ENCODE measurements at places on chromosomes 16 and 17. TPM values are rescaled to one million over a fixed set of nuclear protein-coding genes. Genes with fewer than 3 reads are reported as not detected.

DNA sequence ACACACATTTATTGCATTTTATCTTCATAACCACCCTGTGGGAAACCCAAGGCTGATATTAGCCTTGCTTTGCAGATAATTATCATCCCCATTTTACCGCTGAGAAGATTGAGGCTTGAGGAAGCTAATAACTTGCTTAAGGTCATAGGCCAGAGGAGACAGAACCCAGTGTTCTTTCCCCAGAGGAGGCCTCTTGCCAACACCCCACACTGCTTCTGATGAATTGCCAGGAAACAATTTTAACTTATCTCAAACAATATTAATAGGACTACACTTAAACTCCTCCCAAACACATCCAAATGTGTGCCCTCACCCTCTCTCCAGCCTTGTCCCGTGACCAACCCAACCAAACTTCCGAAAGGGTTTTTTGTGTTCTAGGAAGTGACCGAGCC is 2.1 kb upstream of the SPG7 start:
- no peak for DNase-seq

DNA sequence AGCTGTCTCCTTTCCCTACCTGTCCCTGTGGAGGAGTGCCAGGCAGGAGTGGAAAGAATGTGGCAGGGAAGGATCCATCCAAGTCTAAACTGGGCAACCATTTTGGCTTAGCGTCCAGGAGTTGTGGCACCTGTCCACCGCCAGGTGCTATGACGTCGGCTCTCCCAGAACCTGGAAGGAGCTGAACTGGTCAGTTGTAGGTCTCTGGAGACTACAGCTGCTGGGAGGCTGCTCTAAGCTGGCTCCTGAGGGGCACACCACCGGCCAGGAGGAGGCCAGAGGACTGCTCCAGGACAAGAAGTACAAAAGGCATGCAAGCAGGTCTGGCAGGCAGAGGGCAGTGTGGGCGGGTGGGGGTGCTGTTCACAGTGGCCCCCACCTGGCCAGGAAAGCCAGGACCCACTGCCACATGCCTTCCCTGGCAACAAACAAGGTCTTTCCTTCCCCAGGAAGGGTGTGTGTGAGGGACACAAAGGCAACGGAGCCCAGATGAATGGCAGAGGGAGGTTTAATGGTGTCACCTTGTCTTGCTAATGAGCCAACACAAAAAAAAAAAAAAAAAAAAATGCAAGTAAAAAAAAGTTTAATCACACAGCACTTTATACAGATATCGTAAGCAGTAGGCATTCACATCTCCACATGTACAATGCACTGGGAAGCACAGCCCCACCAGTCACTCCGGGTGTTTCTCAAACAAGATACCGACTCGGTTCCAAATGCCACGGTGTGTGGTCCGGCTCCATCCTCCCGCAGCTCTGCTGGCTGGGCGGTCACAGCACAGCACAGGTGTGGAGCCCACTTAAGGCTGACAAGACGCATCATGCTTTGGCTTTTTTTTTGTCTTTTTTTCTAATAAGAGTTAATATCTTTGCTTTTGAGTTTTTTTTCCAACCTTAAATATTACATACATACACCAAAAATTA is 4.8 kb downstream of the SPHK1 start:
- no peak for DNase-seq

DNA sequence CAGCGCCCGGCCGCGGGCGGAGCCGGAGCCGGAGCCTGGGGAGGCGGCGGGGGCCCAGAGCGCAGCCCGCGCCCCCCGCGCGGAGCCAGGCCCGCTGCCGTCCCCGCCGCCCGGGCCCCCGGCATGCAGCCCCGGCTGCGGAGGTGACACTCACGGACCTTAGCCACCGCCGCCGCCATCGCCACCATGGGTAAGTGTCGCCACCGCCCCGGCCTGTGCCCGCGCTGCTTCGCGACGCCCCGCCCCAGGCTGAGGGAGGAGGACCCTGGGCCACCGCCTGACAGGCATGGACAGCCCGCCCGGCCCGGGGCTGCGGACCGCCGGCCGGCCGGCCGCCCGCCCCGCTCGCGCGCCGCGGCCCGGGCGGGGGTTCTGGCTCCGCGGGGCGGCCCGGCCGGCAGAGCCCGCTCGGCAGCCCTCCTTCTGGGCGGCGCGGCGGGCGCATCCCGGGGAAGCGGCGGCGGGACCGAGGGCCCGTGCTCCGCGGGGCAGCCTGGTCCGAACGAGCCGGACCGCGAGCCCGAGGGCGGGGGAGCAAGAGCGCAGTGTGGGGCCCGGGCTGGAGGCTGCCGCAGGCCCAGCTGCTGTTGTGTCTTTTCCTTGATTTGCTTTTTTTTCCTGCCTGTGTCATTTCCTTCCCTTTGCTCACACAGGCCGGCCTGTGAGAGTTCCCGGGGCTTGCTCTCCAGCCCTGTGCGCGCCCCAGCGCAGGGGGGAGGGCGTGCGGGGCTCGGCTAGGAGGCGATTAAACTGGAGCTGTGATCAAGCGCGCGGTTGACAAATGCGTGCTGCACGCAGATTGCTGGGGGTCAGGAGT is 565 bp downstream of the MAP3K3 start:
- DNase-seq: peak; percentile 75

- DNase-seq: peak; percentile 88
These were observed 19.3 kb upstream of the ADGRG3 start for GRCh38 chr16:57648581-57649442.

GRCh38 chr17:43669971-43670644 is 8.4 kb upstream of the MEOX1 start:
- DNase-seq: no peak

DNA sequence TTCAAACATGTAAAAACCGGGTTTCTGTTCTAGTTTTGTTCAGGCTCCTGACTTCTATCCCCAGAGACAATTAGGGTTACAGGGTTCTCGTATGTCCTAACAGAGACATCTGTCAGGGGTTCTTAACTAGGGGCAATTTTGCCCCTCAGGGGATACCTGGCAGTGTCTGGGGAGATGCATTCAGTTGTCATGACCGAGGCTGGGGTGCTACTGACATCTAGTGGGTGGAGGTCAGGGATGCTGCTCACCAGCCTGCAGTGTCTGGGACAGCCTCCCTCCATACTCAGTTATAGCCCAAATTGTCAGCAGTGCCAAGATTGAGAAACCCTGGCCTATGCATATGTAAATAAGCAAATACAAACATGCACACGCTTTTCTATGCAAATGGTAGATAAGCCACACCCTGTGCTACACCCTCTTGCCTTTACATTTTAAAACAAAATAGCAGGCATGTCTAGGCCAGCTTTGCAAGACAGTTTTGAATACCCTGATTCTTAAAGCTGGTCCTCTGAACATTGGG is 37.4 kb downstream of the CLEC16A start:
- no peak for DNase-seq

DNA sequence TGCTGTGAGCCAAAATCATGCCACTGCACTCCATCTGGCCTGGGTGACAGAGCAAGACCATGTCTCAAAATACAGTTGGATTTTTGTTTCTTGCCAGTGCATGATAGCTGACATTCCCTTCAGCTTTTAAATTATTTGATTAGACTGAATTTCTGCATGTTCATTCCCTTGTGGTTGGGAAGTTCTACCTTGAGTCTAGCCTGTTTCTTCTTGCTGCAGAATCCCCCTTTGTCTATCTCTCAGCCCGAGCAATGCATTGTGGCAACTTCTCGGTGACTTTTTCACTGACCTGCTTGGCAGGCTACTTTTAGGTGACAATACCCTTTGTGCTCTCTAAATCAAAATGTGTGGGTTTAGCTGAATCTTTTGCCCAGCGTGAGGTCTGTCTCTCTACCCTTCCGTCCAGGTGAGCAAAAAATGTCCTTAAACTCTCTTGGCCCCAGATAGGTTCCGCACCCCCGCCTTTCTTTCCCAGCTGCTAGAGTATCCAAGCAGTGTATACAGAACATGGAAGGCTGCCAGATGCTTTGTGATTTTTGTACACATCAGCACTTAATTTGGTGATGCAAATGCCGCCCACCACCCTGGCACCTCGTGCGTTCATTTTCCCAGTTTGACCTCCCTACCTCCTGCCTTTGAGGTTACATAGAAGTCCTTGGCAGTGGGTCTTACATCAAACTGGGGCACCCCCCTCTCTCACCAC is 130.2 kb downstream of the ABCC6 start:
- DNase-seq: no peak

DNA sequence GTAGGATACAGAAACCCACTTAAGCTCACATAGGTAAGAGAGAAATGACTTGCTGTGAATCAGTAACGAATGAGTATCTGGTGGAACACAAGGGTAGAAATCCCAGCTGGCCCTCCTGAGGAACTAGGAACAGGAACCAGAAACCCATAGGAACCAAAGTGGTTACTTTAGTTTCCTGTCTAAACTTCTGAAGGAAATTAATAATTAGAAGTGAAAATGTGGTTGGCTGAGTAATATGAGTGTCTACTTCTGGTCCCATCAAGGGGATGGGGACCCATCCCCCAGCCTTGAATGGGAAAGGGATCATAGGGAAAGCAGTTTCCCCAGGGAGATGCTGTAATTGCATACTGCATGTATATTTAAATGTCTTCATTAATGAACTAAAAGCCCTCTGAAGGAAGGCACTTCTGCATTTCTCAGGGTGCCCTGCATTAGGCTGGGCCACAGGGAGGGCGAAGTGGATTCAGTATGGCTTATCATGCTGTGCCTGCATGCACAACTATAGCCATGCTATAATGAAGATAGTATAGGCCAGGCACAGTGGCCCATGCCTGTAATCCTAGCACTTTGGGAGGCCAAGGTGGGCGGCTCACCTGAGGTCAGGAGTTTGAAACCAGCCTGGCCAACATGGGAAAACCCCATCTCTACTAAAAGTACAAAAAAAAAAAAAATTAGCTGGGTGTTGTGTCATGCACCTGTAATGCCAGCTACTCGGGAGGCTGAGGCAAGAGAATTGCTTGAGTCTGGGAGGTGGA is 45.6 kb downstream of the CYB5B start:
- DNase-seq: no peak

- DNase-seq: no peak
These were observed 29.1 kb downstream of the MBTPS1 start for GRCh38 chr16:84087466-84088151.

- no peak for DNase-seq
These were observed 37.9 kb upstream of the ADCY7 start for GRCh38 chr16:50228364-50228868.

DNA sequence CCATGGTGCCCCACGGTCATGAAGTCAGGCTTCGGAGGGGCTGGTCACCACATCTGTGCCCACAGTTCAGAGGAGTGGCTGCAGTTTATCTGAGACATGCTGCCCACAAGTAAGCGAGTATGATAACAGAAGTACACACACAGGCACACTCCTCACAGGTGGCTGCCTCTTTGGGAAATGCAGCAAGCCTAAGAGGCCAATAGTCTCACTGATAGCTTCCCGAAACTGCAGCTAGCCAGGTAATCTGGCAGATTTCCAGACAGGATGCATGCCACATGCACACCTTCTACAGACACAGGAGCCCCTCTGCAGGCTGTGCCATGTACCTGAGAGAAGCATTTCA is 12.6 kb upstream of the GFOD2 start:
- no peak for DNase-seq

- DNase-seq: no peak
These were observed 24.8 kb downstream of the HS3ST3A1 start for GRCh38 chr17:13576661-13577526.

GRCh38 chr17:77909236-77909635 is 49.3 kb upstream of the TNRC6C start:
- peak; percentile 48 for DNase-seq

DNA sequence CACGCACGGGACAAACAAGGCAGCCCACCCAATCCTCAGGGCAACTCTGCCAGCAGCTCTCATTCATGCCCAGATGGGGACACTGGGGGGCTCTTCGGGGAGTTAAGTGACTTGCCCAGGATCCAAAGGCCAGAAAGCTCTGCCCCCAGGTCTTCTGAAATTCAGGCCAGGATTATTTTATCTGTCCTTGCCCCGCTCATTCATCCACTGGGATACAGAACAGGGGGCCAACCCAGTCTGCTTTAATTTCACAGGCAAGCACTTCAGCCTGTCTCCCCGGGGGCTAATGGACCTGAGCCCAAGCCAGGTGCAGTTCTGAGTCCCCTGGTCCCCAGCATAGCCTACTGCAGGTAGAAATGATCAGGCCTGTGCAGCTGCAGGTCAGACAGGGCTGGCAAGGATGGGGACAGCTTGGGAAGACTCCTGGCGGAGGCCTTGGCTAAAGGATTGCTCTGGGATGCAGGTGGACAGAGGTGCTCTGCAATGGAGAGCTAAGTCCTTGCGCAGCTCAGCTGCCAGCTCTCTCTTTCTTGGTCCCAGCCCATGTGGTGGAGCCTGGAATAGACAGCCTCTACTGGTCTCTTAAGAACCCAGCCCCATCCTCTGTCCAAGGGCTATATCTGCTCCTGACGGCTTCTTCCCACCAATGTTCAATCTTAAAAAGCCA is 766 bp upstream of the B3GNT9 start:
- DNase-seq: no peak

- no peak for DNase-seq
These were observed 154.0 kb upstream of the SDK2 start for GRCh38 chr17:73798111-73798748.

- DNase-seq: no peak
These were observed 15.7 kb upstream of the KPNB1 start for GRCh38 chr17:47633996-47634395.

Gene RNF43
- polyA plus RNA-seq: 2.7 TPM

Gene ZFP3
- polyA plus RNA-seq: 4.0 TPM

Gene IRX6
- polyA plus RNA-seq: 3.0 TPM

Gene PHLPP2
- 1.6 TPM for polyA plus RNA-seq

Gene KRT34
- not detected for polyA plus RNA-seq

Gene TTYH2
- 10.3 TPM for polyA plus RNA-seq

Gene MYH3
- polyA plus RNA-seq: 0.57 TPM

Gene RFWD3
- polyA plus RNA-seq: 5.1 TPM

Gene KRTAP1-3
- not detected for polyA plus RNA-seq

Gene NKD1
- 0.32 TPM for polyA plus RNA-seq
